Islet precursor cell (in vitro differentiated cells): ENCODE measurements at places on chromosomes 2 and 18.

DNA sequence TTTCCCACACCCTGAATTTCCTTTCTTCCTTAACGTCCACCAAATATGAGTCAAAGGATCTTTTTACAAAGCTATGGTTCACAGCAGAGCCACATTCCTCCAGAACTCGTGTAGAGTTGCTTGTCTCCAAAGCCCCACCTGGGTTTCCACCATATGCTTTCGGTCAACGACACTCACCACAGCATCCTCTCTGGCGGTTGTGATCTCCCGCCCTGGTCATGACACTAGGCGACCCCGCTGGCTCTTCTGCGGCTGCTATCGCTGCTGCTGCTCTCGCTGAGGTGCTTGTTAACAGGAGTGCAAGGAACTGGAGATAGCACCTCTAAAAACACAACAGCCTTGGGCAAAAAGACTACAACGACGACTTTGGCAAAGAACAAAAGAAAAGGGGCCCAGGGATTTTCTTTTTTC, 340 bp downstream of the SLC40A1 start:
- DNase-seq = peak; percentile 79

DNA sequence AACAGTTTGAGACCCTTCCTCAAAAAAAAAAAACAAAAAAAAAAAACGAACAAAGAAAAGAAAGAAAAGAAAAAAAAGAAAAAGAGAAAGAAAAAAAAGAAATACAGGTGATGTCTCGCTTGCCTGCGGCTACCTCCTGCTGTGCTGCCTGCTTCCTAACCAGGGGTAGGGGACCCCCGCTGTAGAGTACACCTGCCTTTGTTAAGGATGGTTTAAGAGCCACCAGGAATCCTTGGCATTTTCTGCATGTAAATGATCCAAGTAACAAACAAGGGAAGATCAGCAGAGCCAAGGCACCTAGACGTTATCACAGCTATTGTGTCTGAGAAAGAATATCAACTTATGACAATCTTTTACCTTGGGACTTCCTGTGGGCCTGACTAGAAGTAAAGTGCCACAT, 856.8 kb upstream of the GCFC2 start:
- no peak for DNase-seq

- no peak for DNase-seq
Observed at GRCh38 chr2:204738721-204739120, 193.4 kb downstream of the PARD3B start.

DNA sequence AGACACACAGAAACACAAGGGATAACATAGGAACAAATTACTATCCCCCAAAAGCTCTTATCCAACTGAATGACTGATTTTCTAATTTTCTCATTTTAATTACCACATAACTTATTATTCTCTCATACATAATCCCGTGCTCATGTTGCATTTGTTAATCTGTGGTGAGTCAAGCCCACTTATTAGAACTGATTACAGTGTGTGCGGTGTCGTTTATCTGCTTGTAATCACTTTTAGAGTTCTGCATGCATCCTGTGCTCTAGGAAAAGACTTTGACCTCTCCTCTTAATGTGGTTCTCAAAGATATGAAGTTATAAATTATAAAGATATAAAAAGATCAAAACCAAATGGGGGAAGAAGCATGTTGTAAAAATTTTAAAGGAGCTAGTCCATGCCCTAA, 29.7 kb downstream of the CNDP1 start:
- no peak for DNase-seq

GRCh38 chr2:178237488-178238153, 43.3 kb downstream of the OSBPL6 start:
- DNase-seq = no peak

- no peak for DNase-seq
Observed at GRCh38 chr2:198273660-198274059, 469.3 kb downstream of the PLCL1 start.

- DNase-seq = no peak
Observed at GRCh38 chr2:188295067-188295685, 3.5 kb downstream of the GULP1 start.

- no peak for DNase-seq
Observed at GRCh38 chr2:225437319-225437718, 37.8 kb downstream of the NYAP2 start.

DNA sequence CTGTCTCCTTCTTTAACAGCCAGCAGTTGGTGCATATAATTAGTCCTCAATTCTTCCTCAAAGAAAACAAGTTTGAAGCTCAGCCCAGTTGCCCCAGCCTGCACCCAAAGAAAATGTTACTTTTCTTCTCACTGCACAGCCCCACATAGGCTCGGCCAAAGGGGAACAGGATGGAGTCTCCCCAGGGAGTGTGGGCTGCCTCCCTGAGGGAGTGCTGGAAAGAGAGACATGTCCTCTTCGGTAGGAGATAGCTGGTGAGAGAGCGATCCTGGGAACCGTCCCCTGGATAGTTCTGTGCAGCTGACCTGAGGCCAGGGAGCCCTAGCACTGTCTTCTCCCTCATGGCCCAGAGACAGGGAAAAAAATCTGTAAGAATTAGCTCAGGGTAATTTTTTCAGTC, 37.9 kb upstream of the CD207 start:
- DNase-seq = no peak

DNA sequence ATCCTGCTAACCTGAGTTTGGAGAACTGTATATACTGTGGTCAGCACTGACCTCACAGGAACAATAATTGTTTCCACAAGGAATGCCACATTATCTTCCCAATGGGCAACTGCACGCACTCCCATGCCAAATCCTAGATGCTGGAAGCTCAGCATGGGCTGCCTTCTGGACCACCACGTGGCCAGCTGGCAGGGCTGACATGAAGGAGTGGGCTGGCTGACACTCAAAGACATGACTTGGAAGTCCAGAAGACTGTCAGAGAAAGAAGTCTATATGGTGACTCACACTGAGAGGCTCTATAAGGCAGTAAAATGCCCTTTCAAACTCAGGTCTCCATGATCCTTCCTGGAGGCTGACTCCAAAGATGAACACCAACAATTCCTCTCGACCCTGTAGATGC, 98.4 kb upstream of the RNF152 start:
- DNase-seq = no peak

DNA sequence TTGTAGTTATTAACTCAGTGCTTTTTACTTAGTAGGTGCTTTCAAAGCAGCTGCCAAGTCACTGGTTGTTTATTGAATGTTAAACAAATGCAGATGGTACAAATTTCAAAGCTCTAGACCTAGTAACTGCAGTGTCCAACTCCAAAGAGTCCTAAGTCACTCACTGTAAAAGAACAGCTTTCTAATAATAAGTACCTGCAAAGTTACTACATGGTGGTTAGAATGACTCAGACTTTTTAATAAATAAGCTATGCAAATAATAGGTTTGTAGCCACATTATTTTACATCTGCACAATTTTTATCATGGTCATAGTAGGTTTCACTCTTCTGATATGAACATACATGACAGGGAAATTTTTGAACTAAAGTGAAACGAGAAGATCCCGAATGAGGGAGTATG, 1620.4 kb upstream of the CELF4 start:
- DNase-seq = no peak

GRCh38 chr2:239991689-239992314, 33.3 kb downstream of the NDUFA10 start:
- DNase-seq = no peak

GRCh38 chr18:3525870-3526420, 76.0 kb downstream of the TGIF1 start:
- peak; percentile 68 for DNase-seq

DNA sequence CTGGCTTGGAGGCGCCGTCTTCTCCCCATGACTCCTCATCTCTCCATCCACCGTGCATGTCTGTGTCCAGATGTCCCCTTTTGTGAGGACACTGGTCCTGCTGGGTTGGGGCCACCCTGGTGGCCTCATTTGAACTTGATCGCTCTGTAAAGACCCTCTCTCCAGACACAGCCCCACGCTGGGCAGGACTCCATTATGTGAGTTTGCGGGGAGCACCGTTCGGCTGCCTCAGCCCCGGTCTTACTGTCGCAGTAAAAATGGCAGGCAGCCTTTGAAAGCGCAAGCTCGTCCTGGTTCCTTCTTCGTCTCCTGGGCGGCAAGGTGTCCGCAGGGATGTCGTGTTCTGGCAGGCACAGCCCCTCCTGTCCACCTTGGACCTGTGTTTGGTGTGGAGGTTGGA, 17.7 kb downstream of the NFATC1 start:
- no peak for DNase-seq

DNA sequence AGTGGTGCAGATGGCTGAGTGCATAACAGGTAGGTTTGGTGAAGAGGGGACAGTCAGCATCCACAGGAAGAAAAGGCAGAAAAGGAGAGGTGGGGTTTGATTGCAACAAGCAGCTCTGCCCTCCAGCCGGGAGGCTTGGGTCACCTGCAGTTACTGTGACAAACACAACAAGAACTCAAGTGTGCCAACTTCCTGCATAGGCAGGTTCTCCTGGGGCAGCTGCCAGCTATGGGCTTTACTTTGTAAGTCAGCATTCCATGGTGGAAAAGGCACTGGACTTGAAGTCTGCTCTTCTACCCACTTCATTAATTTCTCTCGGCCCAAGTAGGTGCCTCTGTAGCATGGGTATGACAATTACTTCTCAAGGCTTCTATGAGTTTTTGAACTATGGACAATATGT, 98.9 kb downstream of the MYT1L start:
- DNase-seq = no peak

- DNase-seq = peak; percentile 19
Observed at GRCh38 chr2:128505150-128505490, 186.5 kb upstream of the HS6ST1 start.

GRCh38 chr18:78293940-78294541, 685.6 kb upstream of the SALL3 start:
- DNase-seq = peak; percentile 71

GRCh38 chr2:236394571-236394970, 130.4 kb upstream of the ASB18 start:
- DNase-seq = peak; percentile 25

- no peak for DNase-seq
Observed at GRCh38 chr2:7052404-7052803, 135.2 kb downstream of the RNF144A start.
